LHCN-M2 (cell line): ENCODE measurements at places on chromosomes 4 and X.

DNA sequence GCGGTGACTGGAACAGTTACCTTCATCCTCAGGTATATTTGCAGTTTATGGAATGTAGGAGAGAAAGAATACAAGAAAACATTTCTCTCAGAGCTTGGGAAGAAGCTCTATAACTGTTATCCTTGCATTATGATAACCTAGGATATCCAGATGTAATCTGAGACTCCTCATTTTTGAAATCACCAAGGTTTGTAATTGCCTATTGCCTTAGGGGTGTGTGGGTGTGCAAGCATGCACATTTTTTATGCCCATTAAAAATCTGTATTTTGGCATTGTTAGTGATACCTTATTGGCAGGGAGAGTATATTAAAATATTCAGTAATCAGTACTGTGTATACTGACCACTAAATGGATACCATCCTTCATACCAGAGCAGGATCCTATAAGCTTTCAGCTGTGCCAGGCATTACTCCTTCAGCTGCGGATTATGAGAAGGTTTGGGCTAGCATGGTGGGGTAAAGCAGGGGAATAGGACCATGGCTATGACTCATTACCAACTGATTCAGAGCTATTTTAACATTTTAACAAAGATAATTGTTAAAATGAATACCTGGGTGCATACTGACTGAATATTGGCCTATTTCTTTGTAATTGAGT is 8.3 kb downstream of the SEC24B start:
- DNase-seq, result peak; percentile 28

DNA sequence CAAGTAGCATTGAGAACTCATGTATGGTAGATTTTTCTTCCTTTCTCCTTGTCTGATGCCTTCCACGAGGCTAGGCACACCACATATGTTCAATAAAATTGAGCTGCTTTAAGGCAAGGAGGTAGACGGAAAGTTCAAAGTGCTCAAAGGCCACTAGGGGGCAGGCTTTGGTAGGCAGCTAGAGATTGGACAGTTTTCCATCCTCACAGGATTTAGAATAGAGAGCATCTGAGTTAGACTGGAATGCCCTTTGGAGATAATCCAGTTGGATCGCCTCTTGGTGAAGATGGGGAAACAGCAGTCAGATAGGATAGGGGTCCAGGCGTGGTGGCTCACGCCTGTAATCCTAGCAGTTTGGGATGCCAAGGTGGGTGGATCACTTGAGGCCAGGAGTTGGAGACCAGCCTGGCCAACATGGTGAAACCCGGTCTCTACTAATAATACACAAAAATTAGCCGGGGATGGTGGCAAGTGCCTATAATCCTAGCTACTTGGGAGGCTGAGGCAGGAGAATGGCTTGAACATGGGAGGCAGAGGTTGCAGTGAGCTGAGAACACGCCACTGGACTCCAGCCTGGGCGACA is 30.4 kb downstream of the ELF4 start:
- DNase-seq, result peak; percentile 70

DNA sequence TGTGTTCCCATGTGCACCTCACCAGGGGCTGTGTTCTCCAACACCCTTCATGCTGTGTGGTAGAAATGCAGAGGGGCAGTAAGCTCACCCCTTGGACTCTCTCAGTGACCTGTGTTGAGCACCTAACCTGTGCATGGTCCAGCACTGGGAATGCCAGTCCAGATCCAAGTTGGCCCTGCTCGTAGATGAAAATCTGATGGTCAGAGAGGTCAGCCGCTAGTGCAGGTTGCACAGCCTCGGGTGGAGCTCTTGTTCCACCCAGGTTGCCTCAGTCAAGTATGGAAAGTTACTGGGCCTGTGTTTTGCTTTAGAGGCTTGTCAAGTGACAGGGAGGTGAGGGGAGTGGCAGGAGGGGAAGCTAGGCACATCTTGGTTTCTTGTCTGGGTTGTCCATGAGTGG is 51.3 kb downstream of the NOP14 start:
- DNase-seq, result no peak

- no peak for DNase-seq
Observed at GRCh38 chr4:175238827-175239517, 320.8 kb downstream of the ADAM29 start.

GRCh38 chr4:108926061-108926460 is 163.2 kb upstream of the ETNPPL start:
- DNase-seq, result peak; percentile 77

- DNase-seq, result no peak
Observed at GRCh38 chr4:16884673-16885460, 13.6 kb downstream of the LDB2 start.

DNA sequence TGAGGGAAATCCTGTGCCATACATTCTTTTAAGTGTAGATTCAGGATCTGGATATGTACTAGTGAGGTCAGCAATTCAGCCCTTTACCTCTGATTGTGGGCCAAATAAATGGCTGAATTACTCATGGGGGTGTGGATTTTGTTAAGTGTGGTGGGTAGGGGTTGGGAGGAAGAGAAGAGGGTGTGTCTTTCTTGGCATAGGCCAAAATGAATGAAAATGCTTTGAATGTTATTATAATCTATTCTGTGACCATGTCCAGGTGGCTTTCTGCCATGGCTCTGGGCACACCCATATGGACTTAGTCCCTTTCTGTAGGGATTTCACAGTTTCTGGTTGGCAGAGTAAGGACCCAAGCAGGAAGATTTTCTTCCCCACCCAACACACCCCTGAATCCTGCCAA is 244.3 kb downstream of the CBR4 start:
- DNase-seq, result peak; percentile 63

- DNase-seq, result no peak
Observed at GRCh38 chr4:162705130-162705803, 461.4 kb downstream of the NAF1 start.

- DNase-seq, result peak; percentile 46
Observed at GRCh38 chr4:125198916-125199315, 115.8 kb upstream of the FAT4 start.
